ENCODE measurements at places on chromosomes 4 and X.

DNA sequence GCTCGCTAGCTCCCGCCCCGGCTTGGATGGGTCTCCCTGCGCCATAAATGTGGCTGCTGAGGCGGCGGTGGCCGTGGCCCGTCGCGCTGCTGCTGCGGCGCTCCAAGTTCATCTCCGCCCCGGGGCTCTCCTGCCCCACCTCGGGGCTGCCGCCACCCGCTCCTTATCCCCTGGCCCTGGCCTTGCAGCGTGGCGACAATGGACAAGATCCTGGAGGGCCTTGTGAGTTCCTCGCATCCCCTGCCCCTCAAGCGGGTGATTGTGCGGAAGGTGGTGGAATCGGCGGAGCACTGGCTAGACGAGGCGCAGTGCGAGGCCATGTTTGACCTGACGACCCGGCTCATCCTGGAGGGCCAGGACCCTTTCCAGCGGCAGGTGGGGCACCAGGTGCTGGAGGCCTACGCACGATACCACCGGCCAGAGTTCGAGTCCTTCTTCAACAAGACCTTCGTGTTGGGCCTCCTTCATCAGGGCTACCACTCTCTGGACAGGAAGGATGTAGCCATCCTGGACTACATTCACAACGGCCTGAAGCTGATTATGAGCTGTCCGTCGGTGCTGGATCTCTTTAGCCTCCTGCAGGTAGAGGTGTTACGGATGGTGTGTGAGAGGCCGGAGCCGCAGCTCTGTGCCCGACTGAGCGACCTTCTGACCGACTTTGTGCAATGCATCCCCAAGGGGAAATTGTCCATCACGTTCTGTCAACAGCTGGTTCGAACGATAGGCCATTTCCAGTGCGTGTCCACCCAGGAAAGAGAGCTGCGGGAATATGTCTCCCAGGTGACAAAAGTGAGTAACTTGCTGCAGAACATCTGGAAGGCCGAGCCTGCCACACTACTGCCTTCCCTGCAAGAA lies 763 bp downstream of the USP38 start:
- no peak for DNase-seq

- no peak for DNase-seq
Observed at GRCh38 chr4:126895988-126896570, 736.7 kb upstream of the INTU start.

DNA sequence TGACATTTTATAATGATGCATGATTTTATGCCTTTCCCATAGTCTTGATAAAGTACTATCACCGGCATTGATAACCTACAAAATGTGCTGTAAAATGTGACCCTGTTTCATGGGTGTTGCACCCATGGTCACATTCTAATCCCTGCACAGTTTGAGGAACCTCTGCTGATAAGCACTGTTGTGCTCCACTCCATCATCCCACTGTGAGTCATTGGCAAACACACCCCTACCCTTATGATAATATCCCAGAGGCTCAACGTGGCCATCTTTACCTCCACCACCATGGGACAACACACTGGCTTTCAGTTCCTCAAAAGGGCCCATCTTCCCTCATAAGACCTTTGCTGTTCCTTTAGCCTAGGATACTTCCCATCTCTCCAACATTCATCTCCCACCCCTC lies 32.0 kb upstream of the SGMS2 start:
- no peak for DNase-seq

DNA sequence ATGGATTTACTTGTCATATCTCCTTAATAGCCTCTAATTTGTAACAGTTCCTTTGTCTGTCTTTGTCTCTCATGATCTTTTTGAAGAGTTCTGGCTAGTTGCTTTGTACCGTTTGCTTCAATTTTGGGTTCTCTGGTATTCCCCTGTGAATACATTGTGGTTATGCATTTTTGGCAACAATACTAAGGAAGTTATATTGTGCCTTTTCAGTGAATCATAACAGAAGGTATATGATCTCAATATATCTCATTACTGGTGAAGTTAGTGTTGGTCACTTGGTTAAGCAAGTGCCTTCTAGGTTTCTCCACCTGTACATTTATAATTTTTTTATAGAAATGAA lies 48.6 kb downstream of the DCLK2 start:
- DNase-seq = no peak
